Activated CD4-positive, alpha-beta memory T cell treated with anti-CD3 and anti-CD28 coated beads, Interleukin-2, amount 10 ng/mL, durations not matched to agents 7 days and 5 days (primary cell): ENCODE measurements at places on chromosomes 7 and 10. TPM values are rescaled to one million over a fixed set of nuclear protein-coding genes. Genes with fewer than 3 reads are reported as not detected.

GRCh38 chr10:69636626-69637605 is 6.9 kb downstream of the FAM241B start:
- no peaks in the 10 kb centered on the region for H3K27me3 ChIP-seq
- H3K36me3 ChIP-seq = no peaks in the 10 kb centered on the region
- H3K4me1 ChIP-seq = no peaks in the 10 kb centered on the region
- no peak overlapping the region for H3K27ac ChIP-seq
- DNase-seq = peak; percentile 44
- H3K4me3 ChIP-seq = no peak overlapping the region

- H3K27ac ChIP-seq = no peak overlapping the region
- H3K4me3 ChIP-seq = no peak overlapping the region
- H3K27me3 ChIP-seq = peaks cover 2% of the 10 kb centered on the region
- H3K36me3 ChIP-seq = no peaks in the 10 kb centered on the region
- DNase-seq = no peak
Observed at GRCh38 chr10:61170594-61170993, 226.6 kb upstream of the RHOBTB1 start.

- no peak within 1 kb of the TSS for H3K27ac ChIP-seq
- peak within 1 kb of the TSS; percentile 73 for H3K4me3 ChIP-seq
- no peaks in the 10 kb centered on the region for H3K36me3 ChIP-seq
- no peak for DNase-seq
- peaks cover 58% of the 10 kb centered on the region for H3K27me3 ChIP-seq
Observed at GRCh38 chr10:115093286-115093775, at the start of gene ATRNL1. ATRNL1 (plus strand) TSS chr10:115093365; CDS start chr10:115093751, 386 bp downstream.

GRCh38 chr7:33399528-33400213 is 270.3 kb downstream of the BBS9 start:
- DNase-seq = no peak
- H3K27ac ChIP-seq = no peak overlapping the region
- no peaks in the 10 kb centered on the region for H3K27me3 ChIP-seq
- H3K4me3 ChIP-seq = no peak overlapping the region

DNA sequence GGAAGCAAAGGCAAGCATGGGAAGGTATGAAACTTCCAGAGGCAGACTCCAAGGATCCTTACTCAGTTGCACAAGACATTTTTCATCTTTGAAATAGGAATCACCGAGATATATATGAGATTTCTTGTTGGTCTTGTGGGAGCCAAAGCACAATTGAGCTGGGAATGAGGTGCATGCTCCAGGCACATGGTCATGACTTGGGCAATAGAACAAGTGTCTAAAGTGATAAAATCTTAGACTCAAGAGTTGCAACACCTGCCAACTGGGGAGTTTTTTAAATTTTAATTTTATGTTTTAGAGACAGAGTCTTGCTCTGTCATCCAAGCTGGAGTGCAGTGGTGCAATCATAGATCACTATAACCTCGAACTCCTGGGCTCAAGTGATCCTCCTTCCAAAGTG is 169.5 kb upstream of the ADCY1 start:
- peaks cover 5% of the 10 kb centered on the region for H3K27me3 ChIP-seq

DNA sequence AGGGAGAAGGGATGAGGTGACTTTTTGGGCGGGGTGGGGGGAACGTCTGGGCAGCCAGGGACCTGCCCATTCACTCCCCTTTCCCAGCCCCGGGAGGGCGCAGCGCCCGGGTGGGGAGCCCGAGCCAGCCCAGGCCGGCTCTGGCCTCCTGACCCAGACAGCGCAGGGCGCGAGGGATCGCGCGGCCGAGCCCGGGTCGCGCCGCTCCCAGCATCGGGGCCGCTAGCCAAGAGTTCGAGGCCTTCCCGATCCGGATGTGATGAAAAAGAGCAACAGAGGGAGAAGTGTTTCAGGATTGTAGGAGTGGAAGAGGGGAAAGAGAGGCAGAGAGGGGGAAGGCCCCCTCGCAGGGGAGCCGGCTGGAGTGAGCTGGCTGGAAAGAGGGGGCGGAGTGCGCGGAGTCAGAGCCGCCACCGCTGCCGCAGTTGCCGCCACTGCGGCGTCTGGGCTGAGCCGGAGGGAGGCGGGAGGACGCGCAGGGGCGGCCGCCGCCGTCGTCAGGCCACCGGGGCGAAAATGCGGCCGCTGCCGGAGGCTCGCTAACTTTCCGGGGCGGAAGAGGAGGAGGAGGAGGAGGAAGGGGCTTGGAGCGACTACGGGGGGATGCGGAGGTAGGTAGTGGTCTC is at the start of gene MDFIC:
Gene MDFIC (plus strand): TSS at position 69 of the 626 bp plus-strand sequence. CDS start 940 bp downstream, outside the sequence.
- peak; percentile 69 for DNase-seq
- peaks cover 33% of the 10 kb centered on the region for H3K36me3 ChIP-seq
- H3K27ac ChIP-seq = peak within 1 kb of the TSS; percentile 99
- H3K4me3 ChIP-seq = peak within 1 kb of the TSS; percentile 99

- H3K36me3 ChIP-seq = no peaks in the 10 kb centered on the region
- no peak overlapping the region for H3K4me3 ChIP-seq
- DNase-seq = no peak
- H3K27ac ChIP-seq = no peak overlapping the region
- no peaks in the 10 kb centered on the region for H3K27me3 ChIP-seq
- H3K4me1 ChIP-seq = no peaks in the 10 kb centered on the region
Observed at GRCh38 chr10:19412531-19412930, 363.9 kb downstream of the MALRD1 start.

DNA sequence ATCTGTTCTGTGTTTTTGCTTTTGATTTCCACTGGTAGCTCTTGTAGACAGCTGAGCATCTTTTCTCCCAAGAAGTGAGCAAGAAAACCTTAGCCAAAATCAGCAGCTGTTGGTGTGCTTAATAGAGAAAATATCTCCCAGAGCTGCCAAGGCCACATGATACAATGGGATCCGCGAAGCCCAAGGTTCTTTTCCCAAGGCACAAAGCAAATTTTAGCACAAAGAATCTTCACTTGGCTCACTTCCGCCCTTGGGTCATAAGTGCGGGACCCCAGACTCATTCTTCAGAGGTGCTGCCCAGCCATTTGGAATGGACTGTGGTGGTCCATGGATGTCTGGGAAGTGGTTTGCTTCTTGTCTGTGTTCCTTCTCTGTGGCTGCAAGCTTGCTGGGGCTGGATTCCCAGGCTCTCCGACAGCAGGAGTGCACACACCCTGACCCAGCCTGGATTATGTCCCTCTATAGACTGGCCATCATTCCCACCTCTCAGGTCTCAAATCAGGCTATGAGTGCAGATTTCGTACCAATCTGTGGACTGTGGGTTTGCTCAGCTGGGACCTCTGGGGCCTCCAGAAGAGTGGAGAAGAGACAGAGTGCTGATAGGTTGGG is 93.0 kb upstream of the TMEM72 start:
- no peaks in the 10 kb centered on the region for H3K4me1 ChIP-seq
- peaks cover 5% of the 10 kb centered on the region for H3K27me3 ChIP-seq
- DNase-seq = no peak

GRCh38 chr7:2955269-2955668 is 88.4 kb downstream of the CARD11 start:
- peak overlapping the region; percentile 81 for H3K27ac ChIP-seq
- peaks cover 86% of the 10 kb centered on the region for H3K4me1 ChIP-seq
- no peaks in the 10 kb centered on the region for H3K27me3 ChIP-seq
- H3K36me3 ChIP-seq = peaks cover 82% of the 10 kb centered on the region
- no peak overlapping the region for H3K4me3 ChIP-seq

GRCh38 chr10:86644152-86644793 is 10.1 kb upstream of the OPN4 start:
- no peak overlapping the region for H3K4me3 ChIP-seq
- H3K4me1 ChIP-seq = peaks cover 7% of the 10 kb centered on the region
- DNase-seq = no peak

GRCh38 chr7:22854158-22855048 is 31.8 kb upstream of the TOMM7 start:
- peak overlapping the region; percentile 86 for H3K27ac ChIP-seq
- H3K27me3 ChIP-seq = peaks cover 3% of the 10 kb centered on the region
- H3K4me1 ChIP-seq = peaks cover 38% of the 10 kb centered on the region
- peak overlapping the region; percentile 92 for H3K4me3 ChIP-seq
- H3K36me3 ChIP-seq = peaks cover 29% of the 10 kb centered on the region

- H3K4me3 ChIP-seq = no peak overlapping the region
- no peak overlapping the region for H3K27ac ChIP-seq
- no peaks in the 10 kb centered on the region for H3K36me3 ChIP-seq
- DNase-seq = no peak
- no peaks in the 10 kb centered on the region for H3K4me1 ChIP-seq
Observed at GRCh38 chr7:28199021-28199510, 18.5 kb upstream of the JAZF1 start.

GRCh38 chr10:22677333-22677732 is 37.0 kb downstream of the PIP4K2A start:
- no peak overlapping the region for H3K4me3 ChIP-seq
- H3K27ac ChIP-seq = no peak overlapping the region
- H3K36me3 ChIP-seq = peaks cover 15% of the 10 kb centered on the region

DNA sequence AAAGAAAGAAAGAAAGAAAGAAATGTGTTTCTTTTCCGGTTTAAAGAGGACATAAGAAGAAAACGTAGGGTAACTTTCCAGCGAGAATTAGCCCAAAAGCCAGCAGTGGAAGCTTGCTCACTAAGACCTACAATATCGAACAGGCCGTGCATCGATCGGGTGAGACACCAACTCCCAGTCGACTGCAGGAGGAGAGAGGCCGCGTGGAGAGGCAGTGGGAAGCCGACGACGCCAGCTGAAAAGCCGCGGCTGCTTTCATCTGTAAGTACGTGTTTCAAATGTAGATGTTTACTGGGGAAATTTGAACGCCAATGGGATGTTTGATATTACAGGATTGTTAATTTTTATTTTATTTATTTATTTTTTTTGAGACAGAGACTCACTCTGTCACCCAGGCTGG is 28.6 kb upstream of the GIMAP8 start:
- H3K36me3 ChIP-seq = no peaks in the 10 kb centered on the region
- H3K4me3 ChIP-seq = no peak overlapping the region
- no peak overlapping the region for H3K27ac ChIP-seq
- peaks cover 7% of the 10 kb centered on the region for H3K4me1 ChIP-seq

SLIT1 gene
- total RNA-seq = 0.35 TPM

ENKUR gene
- not detected for total RNA-seq

CDC14C gene
- not detected for total RNA-seq
